ENCODE measurements at places on chromosomes 7 and 10. TPM values are rescaled to one million over a fixed set of nuclear protein-coding genes. Genes with fewer than 3 reads are reported as not detected.

- H3K36me3 ChIP-seq: no peaks in the 10 kb centered on the region
- DNase-seq: no peak
- no peak overlapping the region for H3K4me3 ChIP-seq
- peaks cover 2% of the 10 kb centered on the region for H3K4me1 ChIP-seq
- no peak overlapping the region for H3K27ac ChIP-seq
Observed at GRCh38 chr7:19119870-19120486, 2.5 kb upstream of the TWIST1 start.

DNA sequence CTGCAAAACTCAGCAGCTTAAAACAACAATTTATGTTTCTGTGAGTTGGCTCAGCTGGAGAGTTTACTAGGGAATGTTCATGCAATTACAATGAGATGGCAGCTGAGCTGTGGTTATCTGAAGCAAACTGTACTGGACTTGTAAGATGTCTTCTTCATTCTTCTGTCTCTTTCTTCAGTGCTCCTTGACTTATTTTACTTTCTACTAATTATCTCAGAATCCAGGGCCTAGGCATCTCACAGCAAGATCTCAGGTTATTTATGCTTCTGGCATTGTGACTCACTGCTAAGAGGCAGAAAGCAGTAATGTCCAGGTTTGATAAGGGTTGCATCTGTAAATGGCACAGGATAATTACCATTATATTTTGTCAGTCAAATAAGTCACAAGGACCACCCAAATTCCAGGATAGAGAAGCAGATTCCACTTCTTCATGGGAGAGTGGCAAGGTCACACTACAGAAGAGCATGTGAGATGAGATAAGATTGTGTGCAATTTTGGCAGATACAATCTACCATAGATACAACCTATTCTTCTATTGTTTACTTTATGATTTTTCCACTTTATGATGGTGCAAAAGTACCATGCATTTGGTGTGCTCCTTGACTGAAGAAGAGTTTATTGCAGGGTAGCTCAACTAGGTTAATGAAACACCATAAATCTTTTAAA is 16.8 kb downstream of the VIM start:
- no peak for DNase-seq
- no peaks in the 10 kb centered on the region for H3K36me3 ChIP-seq
- no peak overlapping the region for H3K27ac ChIP-seq
- H3K4me1 ChIP-seq: no peaks in the 10 kb centered on the region
- no peaks in the 10 kb centered on the region for H3K27me3 ChIP-seq
- H3K4me3 ChIP-seq: no peak overlapping the region

GRCh38 chr10:34131152-34131551 is 683.9 kb downstream of the PARD3 start:
- DNase-seq: no peak
- 0 out of 2 replicates have a peak, but pooled peaks cover 3% of the 10 kb centered on the region for H3K4me1 ChIP-seq
- no peak overlapping the region for H3K27ac ChIP-seq
- H3K27me3 ChIP-seq: no peaks in the 10 kb centered on the region
- H3K36me3 ChIP-seq: no peaks in the 10 kb centered on the region

DNA sequence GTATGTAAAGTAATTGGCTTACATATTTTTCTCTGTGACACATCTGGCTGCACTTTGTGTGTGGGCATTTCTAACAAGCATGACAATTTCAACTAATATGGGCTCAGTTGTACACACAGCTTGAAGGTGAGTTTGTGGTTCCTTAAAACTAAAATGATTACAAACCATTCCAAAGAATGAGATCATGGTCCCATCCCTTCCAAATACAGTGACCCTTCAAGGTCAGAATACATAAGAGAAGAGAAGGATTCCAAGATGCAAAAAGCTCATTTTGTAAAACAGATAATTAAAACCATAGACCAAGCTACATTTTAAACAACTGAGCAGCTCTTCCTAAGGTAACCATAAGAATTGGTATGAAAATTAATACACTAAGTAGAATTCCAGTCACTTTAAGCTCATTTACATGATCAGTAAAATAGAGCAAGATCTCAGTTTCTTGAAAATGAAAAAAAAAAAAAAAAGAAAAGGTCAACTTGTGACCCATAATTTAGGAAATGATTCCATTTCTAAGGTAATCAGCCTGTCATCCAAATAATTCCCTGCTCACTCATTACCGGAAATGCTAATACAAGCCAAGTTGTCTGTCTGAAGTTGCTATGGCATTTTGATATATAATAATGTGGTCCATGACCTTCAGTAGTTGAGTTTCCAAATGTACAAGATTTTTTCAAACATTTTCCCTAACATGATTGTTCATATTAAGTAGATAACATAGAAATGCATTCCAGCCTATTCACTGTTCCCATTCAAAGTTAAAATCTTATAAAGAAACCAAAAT is 688.5 kb downstream of the PARD3 start:
- no peaks in the 10 kb centered on the region for H3K36me3 ChIP-seq
- peaks cover 28% of the 10 kb centered on the region for H3K4me1 ChIP-seq
- no peak for DNase-seq
- no peak overlapping the region for H3K27ac ChIP-seq
- H3K27me3 ChIP-seq: no peaks in the 10 kb centered on the region

DNA sequence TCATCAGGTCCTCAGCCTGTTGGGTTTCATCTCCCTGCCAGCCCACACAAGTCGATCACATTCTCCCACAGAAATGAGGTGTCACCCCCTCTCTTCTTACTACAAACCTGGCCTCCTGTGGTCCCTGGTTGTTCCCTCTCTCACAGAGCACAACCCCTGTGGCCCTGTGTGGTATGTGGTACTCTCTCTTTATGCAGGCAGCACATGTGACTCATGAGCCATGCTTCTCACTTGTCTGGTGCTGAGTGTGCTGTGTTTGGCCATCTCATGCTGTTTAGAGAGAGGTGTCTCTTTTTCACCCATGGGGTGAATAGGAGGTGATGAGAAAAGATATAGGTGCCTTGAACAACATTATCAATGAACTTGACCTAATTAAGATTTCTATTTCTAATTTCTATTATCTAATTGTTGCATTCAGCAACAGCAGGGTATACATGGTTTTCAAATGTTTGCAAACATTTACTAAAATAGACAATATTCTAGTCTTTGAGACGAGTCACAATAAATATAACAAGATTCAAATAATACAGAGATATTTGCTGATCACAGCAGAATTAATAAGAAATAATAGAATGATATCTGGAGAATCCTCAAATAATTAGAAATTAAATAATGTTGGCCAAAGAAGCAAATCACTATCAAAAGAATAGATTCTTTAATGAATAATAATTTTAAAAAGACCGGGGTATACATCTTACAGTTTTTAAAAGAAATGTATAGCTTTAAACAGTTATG is 633.8 kb upstream of the IGFBP3 start:
- H3K4me1 ChIP-seq: peaks cover 9% of the 10 kb centered on the region
- no peak overlapping the region for H3K27ac ChIP-seq
- no peak overlapping the region for H3K4me3 ChIP-seq

GRCh38 chr7:106757846-106758245 is 96.9 kb upstream of the CCDC71L start:
- no peaks in the 10 kb centered on the region for H3K27me3 ChIP-seq
- H3K4me3 ChIP-seq: no peak overlapping the region
- H3K27ac ChIP-seq: no peak overlapping the region
- H3K36me3 ChIP-seq: no peaks in the 10 kb centered on the region

DNA sequence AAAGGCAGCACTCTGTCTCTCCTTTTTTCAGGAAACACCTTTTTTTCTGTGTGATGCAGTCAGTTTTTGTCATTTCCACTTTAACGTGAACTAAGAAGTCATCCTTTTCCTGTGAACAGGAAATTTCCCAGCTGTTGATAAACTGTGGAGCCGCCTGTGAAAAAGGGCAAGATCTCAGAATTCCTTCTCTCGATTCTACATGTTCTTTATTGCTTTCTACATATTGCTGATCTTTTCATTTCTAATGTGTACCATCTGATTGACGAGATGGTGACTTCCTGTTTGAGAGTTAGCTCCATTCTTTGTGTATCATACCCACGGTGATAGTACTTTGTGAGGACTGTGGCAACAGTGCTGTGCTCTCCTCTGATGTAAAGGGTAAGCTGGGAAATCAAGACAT is 50.4 kb downstream of the ADD3 start:
- H3K4me1 ChIP-seq: no peaks in the 10 kb centered on the region
- no peaks in the 10 kb centered on the region for H3K36me3 ChIP-seq
- H3K27ac ChIP-seq: no peak overlapping the region
- no peak for DNase-seq
- H3K27me3 ChIP-seq: no peaks in the 10 kb centered on the region

- H3K36me3 ChIP-seq: no peaks in the 10 kb centered on the region
- H3K27ac ChIP-seq: peak overlapping the region; percentile 63
- H3K4me1 ChIP-seq: peaks cover 19% of the 10 kb centered on the region
- H3K27me3 ChIP-seq: no peaks in the 10 kb centered on the region
- DNase-seq: peak; percentile 68
Observed at GRCh38 chr10:72243822-72244437, 27.9 kb upstream of the ASCC1 start.

DNA sequence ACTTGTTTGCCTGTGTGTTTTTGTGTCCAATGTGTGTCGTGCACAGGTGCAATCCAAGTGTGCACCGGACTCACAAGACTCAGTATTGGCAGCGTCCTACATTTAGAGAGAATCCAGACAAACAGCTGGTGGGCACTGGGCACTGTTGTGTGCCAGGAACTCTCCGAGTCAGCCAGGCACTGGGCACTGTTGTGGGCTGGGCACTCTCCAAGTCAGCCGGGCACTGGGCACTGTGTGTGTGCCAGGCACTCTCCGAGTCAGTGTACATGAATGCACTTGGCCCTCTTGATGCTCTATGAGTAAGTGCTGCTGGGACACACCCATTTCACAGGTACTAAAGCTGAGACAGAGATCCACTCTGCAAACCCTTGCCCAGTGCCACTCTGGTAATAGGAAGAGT is 303.5 kb downstream of the PTPRN2 start:
- H3K27ac ChIP-seq: no peak overlapping the region
- no peaks in the 10 kb centered on the region for H3K27me3 ChIP-seq
- H3K4me1 ChIP-seq: 0 out of 2 replicates have a peak, but pooled peaks cover 3% of the 10 kb centered on the region
- no peaks in the 10 kb centered on the region for H3K36me3 ChIP-seq

CRYGN gene
- total RNA-seq: not detected

- H3K4me1 ChIP-seq: peaks cover 18% of the 10 kb centered on the region
- peak overlapping the region; percentile 89 for H3K4me3 ChIP-seq
- DNase-seq: peak; percentile 54
- no peaks in the 10 kb centered on the region for H3K27me3 ChIP-seq
- peak overlapping the region; percentile 49 for H3K27ac ChIP-seq
Observed at GRCh38 chr7:150378115-150378852, 846 bp upstream of the ZNF775 start.

UCN3 gene
- total RNA-seq: not detected

GRCh38 chr7:70390251-70390650 is 741.7 kb upstream of the GALNT17 start:
- H3K36me3 ChIP-seq: no peaks in the 10 kb centered on the region
- no peak for DNase-seq
- H3K4me3 ChIP-seq: no peak overlapping the region
- H3K27ac ChIP-seq: no peak overlapping the region
- no peaks in the 10 kb centered on the region for H3K27me3 ChIP-seq
- no peaks in the 10 kb centered on the region for H3K4me1 ChIP-seq

GRCh38 chr7:7266257-7266881 is 84.0 kb downstream of the C1GALT1 start:
- H3K27ac ChIP-seq: no peak overlapping the region
- H3K27me3 ChIP-seq: no peaks in the 10 kb centered on the region
- no peak for DNase-seq
- no peaks in the 10 kb centered on the region for H3K36me3 ChIP-seq

- no peak for DNase-seq
- H3K27me3 ChIP-seq: no peaks in the 10 kb centered on the region
- no peak overlapping the region for H3K4me3 ChIP-seq
- H3K36me3 ChIP-seq: no peaks in the 10 kb centered on the region
- no peak overlapping the region for H3K27ac ChIP-seq
Observed at GRCh38 chr7:17590221-17590620, 291.8 kb downstream of the AHR start.

POMZP3 gene
- 10.1 TPM for total RNA-seq

DNA sequence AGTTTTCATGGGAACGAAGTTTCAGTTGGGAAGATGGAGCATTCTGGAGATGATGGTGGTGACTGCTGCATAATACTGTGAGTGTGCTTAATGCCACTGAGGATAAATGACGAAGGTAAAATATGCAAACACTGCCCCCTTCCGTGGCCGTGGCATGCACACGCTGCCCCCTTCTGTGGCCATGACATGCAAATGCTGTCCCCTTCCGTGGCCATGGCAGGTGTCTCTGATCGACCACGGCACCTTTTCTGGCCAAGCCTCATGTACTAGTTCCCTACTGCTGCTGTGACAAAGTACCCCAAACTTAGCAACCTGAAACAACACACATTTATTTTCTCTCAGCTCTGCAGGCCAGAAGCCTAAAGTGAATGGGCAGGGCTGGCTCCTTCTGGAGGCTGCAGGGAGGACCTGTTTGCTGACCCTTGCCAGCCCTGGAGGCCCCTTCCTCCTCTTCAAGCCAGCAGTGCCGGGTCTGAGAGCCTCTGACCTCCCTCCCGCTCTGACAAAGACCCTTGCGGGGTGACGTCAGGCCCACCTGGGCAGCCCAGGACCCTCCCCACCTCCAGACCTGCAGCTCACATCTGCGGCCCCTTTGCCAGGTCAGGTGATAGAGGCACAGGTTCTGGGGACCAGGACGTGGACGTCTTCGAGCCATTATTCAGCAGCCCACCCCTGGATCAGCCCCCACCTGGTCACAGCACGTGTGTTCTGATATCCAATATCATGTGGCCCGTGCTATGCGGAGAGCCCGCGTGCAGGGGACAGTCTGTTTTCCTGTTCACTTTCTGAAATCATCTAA is 82.0 kb downstream of the MICALL2 start:
- peaks cover 23% of the 10 kb centered on the region for H3K27me3 ChIP-seq
- no peaks in the 10 kb centered on the region for H3K4me1 ChIP-seq
- H3K27ac ChIP-seq: no peak overlapping the region
- no peak for DNase-seq
- no peak overlapping the region for H3K4me3 ChIP-seq
- no peaks in the 10 kb centered on the region for H3K36me3 ChIP-seq

GRCh38 chr7:41437257-41438196 is 265.4 kb downstream of the INHBA start:
- peak; percentile 78 for DNase-seq
- no peak overlapping the region for H3K4me3 ChIP-seq
- no peaks in the 10 kb centered on the region for H3K27me3 ChIP-seq
- no peaks in the 10 kb centered on the region for H3K36me3 ChIP-seq
- H3K4me1 ChIP-seq: peaks cover 16% of the 10 kb centered on the region
- H3K27ac ChIP-seq: no peak overlapping the region

- no peak overlapping the region for H3K27ac ChIP-seq
- no peaks in the 10 kb centered on the region for H3K27me3 ChIP-seq
- H3K36me3 ChIP-seq: no peaks in the 10 kb centered on the region
- H3K4me3 ChIP-seq: no peak overlapping the region
Observed at GRCh38 chr10:29849126-29849833, 210.1 kb downstream of the JCAD start.

- no peak for DNase-seq
- no peak overlapping the region for H3K4me3 ChIP-seq
- H3K27me3 ChIP-seq: no peaks in the 10 kb centered on the region
- H3K4me1 ChIP-seq: no peaks in the 10 kb centered on the region
- no peak overlapping the region for H3K27ac ChIP-seq
- no peaks in the 10 kb centered on the region for H3K36me3 ChIP-seq
Observed at GRCh38 chr7:125675640-125676039, 746.0 kb upstream of the POT1 start.

- no peak overlapping the region for H3K27ac ChIP-seq
- no peaks in the 10 kb centered on the region for H3K4me1 ChIP-seq
- no peak overlapping the region for H3K4me3 ChIP-seq
- no peak for DNase-seq
- 0 out of 2 replicates have a peak, but pooled peaks cover 1% of the 10 kb centered on the region for H3K27me3 ChIP-seq
- H3K36me3 ChIP-seq: no peaks in the 10 kb centered on the region
Observed at GRCh38 chr7:97004247-97005182, 838 bp upstream of the DLX6 start.

All from PC-3 (cell line).